ENCODE measurements at places on chromosomes 12 and 14.

- DNase-seq = no peak
Measured at GRCh38 chr12:82627799-82628198, 58.9 kb upstream of the TMTC2 start.

- no peak for DNase-seq
Measured at GRCh38 chr14:104445086-104445485, 134.5 kb upstream of the C14orf180 start.

GRCh38 chr14:55847766-55848165 is 267.8 kb downstream of the KTN1 start:
- no peak for DNase-seq

- DNase-seq = no peak
Measured at GRCh38 chr12:68420225-68421010, 88.3 kb upstream of the MDM1 start.

- no peak for DNase-seq
Measured at GRCh38 chr12:94585626-94586025, 64.7 kb downstream of the TMCC3 start.

DNA sequence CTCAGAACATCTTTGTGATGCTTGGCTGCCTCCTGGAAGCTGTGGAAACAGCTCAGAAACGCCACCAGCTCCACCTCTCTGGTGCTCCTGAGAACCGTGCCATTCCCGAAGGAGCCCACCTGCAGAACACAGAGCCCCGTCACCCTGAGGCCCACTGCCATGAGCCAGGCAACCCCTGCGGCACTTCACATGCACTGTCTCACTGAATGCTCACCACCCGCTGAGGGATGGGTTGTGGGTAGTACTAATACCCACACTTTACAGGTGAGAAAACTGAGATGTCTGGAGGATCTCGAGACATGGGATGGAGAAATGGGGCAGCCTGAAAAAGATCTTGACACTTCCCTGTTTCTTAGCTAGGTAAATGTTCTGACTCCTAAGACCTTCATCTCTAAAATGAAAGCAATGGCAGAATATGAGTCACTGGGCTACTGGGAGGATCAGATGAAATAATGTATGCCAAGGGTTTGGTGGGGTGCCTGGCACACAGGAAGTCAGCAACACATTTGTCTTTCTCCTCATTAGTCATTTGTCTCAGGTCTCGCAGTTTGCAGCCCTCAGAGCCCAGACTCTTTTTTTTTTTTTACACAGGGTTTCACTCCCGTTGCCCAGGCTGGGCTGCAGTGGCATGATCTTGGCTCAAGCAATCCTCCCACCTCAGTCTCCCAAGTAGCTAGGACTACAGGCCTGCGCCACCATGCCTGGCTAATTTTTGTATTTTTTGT is 5.3 kb downstream of the OASL start:
- DNase-seq = no peak

- no peak for DNase-seq
Measured at GRCh38 chr14:39230416-39231035, 3.2 kb upstream of the MIA2 start.

DNA sequence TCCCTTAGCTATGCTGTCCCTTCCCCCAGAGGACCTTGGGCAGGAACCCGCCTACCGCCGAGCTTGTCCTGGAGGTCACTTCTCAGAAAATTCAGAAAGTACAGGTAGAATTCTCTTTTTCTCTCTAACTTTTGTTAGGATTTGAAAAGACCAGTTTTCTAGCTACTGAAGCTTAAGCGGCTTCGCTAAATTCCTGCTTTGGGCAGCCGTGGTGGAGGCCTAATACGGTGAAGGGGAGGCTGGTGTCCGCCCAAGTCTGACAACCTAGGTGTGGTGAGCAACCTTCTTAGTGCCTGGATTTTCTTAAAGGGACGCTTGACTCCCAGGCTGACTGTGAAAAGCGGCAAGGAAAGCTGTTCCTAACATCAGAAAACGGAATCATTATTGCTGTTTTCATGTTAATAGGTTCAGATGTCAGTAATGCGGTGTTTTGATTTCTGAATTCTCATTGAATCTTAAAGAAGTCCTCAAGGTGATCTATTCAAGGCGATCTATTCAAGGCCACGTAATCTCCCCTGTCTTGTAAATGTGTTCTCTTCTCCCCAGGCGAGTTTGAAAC is 835 bp downstream of the FGD4 start:
- DNase-seq = no peak

GRCh38 chr14:96303981-96304380 is 48.0 kb downstream of the BDKRB1 start:
- DNase-seq = no peak

- no peak for DNase-seq
Measured at GRCh38 chr14:71236487-71236886, 329.2 kb downstream of the PCNX1 start.

DNA sequence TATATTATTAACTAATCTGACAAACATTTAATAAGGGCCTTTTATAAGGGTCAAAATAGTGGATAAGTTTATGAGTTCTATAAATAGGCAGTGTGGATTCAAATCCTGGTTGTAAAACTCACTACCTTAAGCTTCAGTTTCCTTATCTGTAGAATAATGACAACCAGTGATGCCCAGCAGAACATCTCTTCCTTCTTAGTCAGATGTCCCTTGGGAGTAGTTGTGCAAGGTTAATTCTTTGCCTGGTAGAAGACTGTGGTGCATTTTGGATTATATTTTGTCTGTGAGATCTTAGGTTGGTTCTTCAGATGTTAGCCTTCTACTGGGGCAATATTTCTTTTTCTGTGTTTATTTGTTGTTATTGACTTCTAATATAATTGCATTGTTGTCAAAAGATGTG is 59.5 kb downstream of the ARID2 start:
- no peak for DNase-seq

- no peak for DNase-seq
Measured at GRCh38 chr12:13444076-13444475, 247.6 kb downstream of the EMP1 start.

DNA sequence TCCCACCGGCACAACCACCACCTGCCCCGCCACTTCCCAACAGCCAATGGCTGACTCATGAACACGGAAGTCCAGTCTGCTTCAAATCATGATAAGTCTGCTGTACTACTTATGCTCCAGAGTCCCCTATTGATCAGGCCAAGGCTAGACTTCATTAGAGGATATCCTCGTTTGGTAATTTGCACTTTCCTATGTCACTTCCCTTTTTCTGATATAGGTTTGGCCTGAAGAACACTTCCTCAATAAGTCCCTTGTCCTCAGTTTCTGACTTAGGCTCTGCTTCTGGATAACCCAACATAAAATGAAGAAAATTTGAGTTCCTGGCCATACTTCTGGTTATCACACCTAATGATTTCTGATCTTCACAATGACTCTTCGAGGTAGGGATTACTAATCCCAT is 45.3 kb downstream of the IFNG-AS1 start:
- DNase-seq = no peak

DNA sequence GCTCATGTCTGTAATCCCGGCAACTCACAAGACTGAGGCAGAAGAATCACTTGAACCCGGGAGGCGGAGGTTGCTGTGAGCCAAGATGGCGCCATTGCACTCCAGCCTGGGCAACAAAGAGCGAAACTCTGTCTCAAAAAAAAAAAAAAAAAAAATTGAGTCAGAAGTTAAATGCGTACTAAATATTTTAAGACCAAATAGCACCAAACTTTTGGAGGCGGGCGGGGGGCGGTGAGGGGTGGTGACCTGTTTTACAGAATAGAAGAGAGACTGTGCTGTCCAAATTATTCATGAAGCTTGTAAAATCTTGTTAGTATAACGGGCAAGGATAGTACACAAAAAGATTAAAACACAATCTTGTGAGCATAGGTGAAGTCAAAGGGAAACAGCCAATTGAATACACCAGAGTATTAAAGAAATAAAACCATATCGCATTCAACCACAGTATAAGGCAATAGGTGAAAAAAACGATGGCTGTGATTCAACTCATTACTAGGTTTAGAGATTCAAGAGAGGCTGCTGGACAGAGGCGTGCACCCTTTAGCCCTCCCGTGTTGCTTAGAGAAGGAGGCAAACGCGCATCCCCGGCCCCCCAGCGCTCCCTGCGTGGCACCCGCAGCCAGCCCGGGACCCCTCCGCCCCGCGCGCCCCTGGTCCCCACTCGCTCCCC is 571 bp downstream of the ZNF891 start:
- no peak for DNase-seq

GRCh38 chr14:61080591-61081010 is 99.6 kb downstream of the SLC38A6 start:
- DNase-seq = no peak

DNA sequence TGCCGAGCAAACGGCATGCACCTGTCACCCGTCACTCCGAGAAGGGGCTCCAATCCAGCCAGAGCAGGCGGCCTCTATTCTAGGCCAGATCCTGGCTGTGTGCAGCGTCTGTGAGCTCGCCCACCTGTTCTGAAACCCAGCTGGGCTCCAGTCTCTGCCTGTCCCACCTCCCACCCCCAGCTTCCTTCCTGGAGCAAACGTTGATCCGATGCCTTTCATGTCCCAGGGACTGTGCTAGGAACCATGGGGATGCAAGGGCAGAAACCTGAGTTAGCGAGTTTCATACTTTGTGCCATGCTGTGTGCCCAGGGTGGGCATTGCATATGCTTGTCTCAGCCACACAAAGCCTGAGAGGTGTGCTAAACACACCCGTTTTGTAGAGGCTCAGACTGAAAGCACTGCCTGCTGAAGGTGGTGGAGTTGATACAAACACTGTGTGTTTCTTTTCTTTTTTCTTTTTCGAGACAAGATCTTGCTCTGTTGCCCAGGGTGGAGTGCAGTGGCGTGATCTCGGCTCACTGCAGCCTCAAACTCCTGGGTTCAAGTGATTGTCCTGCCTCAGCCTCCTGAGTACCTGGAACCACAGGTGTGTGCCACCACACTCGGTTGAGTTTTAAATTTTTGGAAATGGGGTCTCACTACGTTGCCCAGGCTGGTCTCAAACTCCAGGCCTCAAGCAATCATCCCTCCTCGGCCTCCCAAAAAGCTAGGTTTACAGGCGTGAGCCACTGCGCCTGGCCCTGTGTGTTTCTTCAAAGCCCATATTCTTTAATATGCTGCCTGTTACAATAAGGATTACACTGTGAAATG is 84.1 kb upstream of the MED13L start:
- peak; percentile 77 for DNase-seq

DNA sequence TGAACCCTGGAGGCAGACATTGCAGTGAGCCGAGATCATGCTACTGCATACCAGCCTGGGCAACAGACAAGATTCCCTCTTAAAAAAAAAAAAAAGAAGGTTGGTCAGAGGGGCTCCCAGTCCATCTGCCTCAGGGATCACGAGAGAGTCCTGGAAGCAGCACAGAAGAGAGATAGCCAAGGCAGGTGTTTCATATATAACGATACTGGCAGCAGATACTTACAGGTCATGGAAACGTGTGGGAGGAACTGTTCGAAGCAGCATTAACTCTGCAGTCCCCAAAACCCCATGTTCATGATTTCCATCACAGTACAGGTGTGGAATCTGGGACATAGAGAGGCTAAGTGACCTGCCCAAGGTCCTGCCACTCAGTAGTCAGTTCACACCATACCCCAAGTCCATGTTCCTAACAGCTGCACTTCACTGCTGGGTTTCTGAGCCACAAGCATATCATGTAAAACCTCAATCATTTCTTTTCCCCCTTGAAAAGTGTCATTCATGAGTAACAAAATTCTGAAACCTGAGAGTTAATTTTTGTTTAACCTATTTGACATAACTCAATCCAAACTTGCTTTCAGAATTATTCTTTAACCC is 16.7 kb downstream of the CDK2AP1 start:
- no peak for DNase-seq
